Stimulated activated CD8-positive, alpha-beta memory T cell treated with anti-CD3 and anti-CD28 coated beads, Interleukin-4, amount 100 ng/mL, for 1 hour (primary cell): ENCODE measurements at places on chromosomes 3 and 15.

DNA sequence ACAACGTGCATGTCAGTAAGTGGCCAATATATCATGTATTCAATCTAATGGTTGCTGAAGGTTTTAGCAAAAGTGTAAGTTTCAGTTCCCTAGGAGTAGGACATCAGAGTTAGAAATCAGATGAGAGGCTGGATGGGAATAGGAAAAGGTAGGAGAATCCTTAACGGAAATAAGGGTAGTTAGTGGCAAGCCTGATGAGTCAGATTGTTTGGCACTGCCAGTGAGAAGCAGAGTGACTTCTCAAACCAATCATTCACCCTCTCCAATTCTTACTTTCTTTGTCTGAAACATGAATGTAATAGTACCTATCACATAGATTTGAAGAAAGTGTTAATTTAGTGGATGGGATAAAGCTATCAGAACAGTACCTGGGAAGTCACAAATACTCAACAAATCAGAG, 894.0 kb downstream of the NTRK3 start:
- no peak for DNase-seq

GRCh38 chr3:132972333-132972732, 65.9 kb upstream of the TMEM108 start:
- DNase-seq, result no peak

- no peak for DNase-seq
These were observed 47.0 kb upstream of the SCAANT1 start for GRCh38 chr3:63959146-63959545.

DNA sequence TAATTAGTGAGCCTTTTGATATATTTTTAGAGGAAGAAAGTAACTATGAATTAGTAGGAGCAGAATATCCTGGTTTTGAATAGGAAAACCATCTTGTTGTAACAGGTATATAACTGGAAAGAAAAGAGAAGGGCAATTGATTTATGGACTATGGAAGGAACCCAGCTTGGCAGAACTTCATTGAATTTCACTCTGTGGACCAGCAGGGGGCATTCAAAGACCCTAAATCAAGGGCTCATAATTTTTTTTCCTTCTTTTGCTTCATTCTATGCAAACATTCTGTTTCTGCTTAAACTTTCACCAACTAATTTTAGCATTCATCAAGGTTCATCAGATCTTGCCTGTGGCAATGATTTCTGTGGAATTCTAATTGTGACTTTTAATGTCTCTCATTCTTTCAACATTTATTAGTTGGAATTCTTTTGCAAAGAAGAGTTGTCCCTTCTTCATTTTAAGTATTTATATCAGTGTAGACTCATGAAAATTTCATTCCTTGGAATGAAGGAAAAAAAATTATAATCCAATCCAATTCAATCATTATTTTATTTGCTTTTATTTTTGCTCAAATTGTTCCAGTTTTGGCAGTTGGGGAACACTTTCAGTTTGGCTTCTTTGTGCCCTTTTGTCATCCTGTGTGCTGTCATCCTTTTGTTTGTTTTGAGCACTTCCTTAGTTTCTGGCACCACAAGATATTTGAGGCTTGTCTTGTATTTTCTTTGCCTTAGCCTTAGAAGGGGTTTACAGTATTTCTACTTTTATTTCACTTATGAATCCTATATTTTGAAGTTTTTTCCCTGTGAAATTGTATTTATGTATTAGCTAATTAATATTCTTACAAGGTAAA, 30.4 kb downstream of the NXPE3 start:
- DNase-seq, result no peak

GRCh38 chr3:46670000-46670890, 23.2 kb downstream of the ALS2CL start:
- no peak for DNase-seq

DNA sequence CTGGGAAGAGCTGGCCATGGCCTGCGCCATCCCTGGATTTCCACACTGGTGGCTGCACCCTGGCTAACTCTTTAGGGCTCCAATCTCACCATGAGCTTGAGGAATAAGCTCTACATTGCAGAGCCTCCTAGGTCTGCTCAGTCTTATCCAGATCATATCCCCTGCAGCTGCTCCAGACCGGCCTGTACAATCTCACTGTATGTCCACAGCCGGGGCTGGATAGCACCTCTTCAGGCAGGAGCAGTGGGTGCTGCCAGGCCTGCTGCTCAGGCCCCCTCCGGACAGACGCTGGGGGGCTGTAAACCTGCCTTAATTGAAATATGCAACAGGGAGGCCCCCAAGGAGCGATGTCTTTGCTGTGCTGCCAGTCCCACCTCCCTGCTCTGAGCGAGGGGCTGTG, 15.6 kb downstream of the INSYN1 start:
- no peak for DNase-seq

DNA sequence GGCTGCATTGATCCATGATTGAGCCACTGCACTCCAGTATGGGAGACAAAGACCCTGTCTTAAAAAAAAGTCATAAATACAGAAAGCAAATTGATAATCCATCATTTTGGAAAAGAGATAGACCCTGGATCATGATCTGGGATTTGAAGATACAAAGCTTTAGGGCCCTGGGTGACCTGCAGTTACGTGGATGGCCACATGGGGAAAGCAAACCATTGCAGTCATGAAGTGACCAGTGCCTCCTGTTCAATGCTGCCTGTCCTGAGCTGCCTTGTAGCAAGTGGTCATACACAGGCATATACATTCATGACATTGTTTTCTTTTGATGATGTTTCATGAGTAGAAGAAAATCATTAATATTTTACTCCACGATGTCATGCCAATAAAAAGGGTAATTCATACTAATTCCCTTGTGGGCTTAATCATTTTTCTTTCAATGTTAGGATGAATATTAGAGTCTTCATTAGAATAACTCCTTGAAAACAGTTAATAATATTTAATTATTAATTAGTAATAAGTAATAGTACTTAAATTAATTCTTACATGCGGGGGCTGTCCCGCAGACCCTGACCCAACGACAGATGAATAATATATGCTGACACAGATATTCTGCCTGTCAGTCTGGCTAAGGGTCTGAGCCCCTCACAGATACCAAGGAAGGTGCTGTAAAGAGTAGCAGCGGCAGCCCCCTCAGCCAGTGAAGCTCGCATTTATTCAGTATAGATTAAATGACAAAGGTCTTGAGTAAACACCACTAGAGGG, 109.0 kb upstream of the UNC13C start:
- DNase-seq, result no peak

GRCh38 chr3:72345237-72345878, 502.9 kb downstream of the SHQ1 start:
- no peak for DNase-seq

DNA sequence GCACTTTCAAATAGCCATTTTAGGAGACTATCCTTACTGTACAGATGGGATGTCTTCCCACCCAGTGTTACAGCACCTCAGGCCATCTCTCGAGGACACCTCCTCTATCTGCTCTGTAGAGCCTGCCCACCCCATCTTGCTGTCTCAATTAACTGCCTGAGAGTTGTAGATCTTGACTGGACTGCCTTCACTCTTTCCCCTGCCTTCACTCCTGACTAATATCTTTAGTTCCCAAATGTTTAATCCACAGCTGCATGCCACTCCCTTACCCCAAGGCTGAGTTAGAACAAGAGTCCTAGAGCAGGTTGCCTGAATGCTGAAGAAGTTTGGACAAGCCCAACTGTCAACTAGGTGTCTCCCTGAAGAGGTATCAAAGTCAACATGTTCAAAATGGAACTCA, 1.3 kb upstream of the PP2D1 start:
- DNase-seq, result no peak

GRCh38 chr3:145144361-145144760, 1016.6 kb downstream of the PLOD2 start:
- DNase-seq, result no peak
